ENCODE measurements at places on chromosomes 6 and 20. TPM values are rescaled to one million over a fixed set of nuclear protein-coding genes. Genes with fewer than 3 reads are reported as not detected.

- no peak for DNase-seq
Measured at GRCh38 chr6:149493761-149494320, 9.0 kb upstream of the ZC3H12D start.

GRCh38 chr20:4626228-4626627 lies 95.5 kb upstream of the PRND start:
- no peak for DNase-seq

The PSORS1C2 gene
- total RNA-seq, result not detected

DNA sequence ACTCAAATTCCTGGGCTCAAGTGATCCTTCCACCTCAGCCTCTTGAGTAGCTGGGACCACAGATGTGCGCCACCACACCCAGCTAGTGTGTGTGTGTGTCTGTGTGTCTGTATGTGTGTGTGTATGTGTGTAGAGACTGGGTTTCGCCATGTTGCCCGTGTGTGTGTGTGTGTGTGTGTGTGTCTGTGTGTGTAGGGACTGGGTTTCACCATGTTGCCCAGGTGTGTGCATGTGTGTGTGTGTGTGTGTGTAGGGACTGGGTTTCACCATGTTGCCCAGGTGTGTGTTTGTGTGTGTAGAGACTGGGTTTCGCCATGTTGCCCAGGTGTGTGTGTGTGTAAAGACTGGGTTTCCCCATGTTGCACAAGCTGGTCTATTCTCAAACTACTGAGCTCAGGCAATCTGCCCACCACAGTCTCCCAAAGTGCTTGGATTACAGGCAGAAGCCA lies 28.3 kb downstream of the CDK5RAP1 start:
- DNase-seq, result no peak

The B3GALT4 gene
- total RNA-seq, result 2.2 TPM

GRCh38 chr6:16676376-16676775 lies 84.9 kb downstream of the ATXN1 start:
- DNase-seq, result no peak

DNA sequence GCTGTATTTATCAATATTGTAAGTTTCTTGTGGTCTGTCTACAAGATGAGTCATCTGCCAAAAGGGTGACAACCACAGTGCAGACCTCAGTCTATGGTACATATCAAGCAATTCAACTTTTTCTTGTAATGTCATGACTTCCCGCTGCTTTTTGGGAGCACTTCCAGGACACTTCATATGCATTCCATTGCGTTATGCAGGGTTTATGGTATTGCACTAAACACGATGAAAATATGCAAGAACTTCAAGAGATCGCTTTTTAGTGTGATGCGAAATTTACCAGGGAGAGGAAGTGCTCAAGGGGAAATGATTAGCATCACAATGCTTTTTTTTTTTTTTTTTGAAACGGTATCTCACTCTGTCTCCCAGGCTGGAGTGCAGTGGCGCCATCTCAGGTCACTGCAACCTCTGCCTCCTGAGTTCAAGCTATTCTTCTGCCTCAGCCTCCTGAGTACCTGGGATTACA lies 166.5 kb downstream of the TFAP2A start:
- DNase-seq, result no peak

- DNase-seq, result no peak
Measured at GRCh38 chr20:5447188-5447587, 130.4 kb upstream of the PROKR2 start.

DNA sequence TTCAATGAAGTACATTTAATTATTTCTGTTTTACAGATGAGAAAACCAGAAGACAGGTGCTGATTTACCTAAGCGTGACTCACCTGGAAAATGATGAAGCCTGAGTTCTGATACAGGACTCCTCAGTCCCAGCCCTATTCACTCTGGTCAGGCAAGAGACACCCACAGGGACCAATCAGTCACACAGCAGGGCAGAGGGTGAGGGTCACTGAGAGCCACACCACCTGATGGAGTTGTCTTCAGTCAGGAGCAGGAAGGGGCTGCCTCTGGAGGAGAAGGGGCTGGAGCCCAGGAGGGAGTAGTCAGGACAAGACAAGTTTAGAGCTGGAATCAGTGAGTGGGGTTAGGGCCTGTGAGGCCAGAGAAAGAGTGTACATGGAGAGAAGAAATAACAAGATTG lies 251.2 kb upstream of the MOCS1 start:
- DNase-seq, result no peak

DNA sequence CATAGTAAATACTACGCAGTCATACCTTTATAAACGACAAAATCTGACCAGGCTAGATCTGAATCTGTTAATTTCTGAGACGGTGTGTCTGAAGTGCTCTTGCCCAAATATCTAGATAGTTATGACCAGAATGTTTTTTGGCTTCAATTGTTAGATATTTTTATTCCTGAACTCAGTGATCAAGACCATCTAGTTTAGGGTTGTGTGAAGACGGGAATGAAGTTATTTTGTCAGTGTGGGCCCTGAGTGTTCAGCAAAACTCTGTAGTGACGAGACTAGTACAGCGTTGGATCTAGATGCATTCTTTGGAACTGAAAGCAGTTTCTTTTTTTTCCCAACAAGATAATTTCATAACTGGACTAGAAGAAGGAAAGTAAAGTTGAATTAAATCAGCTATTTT lies 3.1 kb downstream of the STXBP5 start:
- DNase-seq, result no peak

GRCh38 chr20:51461306-51461705 lies 81.2 kb downstream of the NFATC2 start:
- no peak for DNase-seq

The JAG1 gene
- total RNA-seq, result 40.7 TPM

GRCh38 chr6:145080651-145081050 lies 654.7 kb downstream of the EPM2A start:
- DNase-seq, result peak; percentile 15

The PRKN gene
- total RNA-seq, result 4.0 TPM

DNA sequence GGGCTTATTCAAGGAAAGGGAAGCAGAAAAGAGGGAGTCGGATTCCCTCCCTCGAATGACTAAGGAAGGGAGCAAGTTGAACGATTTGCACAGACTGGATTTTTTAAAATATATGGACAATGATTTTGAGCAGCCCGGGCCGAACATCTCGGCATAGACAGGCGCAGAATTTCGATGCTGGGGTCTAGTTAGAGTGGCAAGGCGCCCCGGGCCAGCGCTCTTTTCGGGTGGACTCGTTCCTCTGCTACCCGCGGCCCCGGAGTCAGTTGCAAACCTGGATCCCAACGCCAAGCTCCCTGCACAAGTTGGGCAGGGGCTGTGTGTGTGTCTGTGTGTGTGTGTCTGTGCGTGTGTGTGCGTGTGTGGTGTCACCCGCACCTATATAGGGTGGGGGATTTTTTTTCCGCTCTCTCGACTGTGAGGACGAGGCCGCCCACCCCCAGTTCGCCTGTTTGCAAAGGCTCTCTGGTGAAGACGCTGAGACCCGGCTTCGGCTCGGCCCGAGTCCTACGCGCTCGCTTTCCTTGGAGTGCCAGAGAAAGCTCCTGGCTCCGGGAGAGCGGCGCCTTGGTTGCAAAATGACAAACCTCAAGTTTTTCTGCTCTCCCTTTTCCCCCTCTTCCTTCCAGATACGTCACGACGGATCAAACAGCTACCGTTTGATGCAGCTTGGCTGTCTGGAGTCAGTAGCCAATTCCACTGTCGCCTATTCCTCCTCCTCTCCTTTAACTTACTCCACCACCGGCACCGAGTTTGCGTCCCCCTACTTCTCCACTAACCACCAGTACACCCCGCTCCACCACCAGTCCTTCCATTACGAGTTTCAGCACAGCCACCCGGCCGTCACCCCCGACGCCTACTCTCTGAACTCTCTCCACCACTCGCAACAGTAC lies 1.4 kb downstream of the TFAP2D start:
- no peak for DNase-seq

The SLC32A1 gene
- total RNA-seq, result not detected

The WFDC12 gene
- not detected for total RNA-seq

The RWDD2A gene
- 3.2 TPM for total RNA-seq

DNA sequence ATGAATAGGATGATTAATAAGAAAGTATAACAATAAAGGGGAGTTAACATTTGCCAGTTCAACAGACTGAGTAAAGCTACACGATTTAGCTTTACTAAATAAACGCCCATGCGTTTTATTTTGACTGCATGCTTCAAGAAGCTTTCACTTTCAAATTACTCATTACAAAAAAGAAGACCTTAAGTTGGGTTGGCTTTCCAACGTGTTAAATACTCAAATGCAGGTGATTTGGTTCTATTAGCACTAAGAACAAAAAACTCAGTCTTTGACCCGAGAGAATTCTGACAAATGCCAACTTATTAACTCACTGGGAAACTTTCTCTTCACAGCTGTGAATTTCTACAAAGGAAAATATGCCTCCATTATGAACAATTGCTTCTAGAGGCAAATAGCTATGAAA lies 24.8 kb downstream of the RNF146 start:
- no peak for DNase-seq

DNA sequence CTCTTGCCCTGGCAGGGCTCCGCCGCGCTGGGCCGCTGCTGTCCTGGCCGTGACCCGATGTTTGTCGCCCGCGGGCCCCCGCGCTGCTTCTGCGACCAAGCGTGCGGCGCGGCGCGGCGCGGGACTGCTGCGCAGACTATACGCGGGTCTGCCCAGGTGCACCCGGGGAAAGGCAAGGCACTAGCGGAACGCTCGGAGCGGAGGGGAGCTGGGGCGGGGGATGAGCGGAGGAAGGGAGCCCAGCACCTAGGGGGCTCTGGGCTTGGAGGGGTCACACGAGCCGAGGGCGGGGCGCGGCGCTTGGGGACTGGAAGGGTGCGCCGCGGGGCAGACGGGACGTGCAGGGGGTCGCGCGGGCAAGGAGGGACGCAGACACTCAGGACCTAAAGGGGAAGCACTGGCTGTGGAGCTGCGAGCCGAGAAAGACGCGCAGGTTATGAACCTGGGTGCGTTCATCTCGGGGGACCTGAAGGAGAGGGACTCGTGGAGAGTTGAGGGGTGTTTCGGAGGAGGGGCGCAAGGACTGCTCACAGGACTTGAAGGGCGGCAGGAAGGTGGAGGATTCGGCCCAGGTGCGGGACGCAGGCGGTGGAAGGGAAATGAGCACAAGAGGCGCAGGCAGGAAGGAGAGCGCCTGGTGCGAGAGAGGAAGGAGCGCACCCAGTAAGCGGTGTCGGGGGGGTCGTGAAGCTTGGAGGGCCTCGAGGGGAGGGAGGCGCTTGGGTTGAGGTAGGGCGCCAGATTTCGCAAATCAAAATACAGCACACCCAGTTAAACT lies 40.8 kb upstream of the ZNFX1 start:
- DNase-seq, result no peak

The PTK6 gene
- total RNA-seq, result not detected

- DNase-seq, result peak; percentile 60
Measured at GRCh38 chr6:20092071-20092566, 120.2 kb downstream of the MBOAT1 start.

DNA sequence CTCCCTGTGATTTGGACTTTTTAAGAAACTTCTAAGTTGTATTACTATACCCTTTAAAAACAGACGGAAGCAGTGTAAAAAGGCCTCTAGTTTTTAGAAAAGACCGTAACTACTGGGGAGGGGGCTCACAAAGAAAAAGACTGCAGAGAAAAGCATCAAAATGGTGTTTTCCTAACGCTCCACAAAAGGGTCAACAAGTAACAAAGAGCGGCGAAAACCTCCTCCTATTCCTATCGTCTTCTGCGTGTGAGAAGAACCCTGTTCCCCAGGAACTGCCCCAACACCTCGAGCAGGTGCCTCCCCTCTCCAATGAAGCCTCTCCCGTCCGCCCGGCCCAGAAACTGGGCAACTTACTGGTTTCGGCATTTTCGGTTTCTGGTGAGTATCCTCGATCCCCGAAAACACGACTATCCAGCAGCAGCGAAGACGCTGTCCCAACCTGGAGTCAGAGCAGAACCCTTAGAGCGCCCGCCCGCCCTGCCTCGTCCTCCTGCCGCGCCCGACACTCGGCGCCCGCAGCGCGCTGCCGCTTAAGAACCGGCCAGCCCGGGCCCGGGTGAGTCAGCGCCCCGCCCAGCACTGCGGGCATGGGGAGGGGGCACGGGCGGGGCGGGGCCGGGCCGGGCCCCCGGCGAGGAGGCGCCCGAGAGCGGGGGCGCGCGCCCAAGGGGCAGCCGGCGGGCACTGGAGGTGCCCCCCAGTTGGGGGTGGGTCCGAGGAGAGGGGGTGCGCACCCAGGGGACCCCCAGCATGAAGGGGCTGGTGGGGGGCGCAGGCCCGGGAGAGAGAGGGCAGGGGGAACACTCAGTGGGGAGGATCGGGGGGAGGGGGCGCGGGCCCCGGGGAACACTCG lies 1.2 kb downstream of the EZR start:
- DNase-seq, result peak; percentile 83

DNA sequence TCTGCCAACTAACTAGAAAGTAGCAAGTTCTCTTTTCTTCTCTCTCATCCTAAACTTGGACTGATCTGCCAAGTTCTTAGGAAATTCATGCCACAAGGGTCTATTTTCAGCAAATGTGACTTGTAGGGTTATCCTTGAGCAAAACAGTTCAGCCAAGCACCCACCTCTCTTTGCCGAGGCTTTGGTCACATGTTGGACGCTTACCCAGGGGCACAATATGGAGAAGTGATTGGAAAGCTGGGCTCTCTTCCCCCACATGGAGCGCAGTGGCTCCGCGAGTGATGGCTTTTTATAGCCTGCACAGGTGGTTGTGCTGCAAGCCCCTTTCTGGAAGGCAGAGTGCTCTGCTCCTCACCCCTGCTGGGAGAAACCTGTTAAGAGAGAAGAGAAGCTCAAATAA lies 47.7 kb upstream of the FNDC1 start:
- peak; percentile 30 for DNase-seq

DNA sequence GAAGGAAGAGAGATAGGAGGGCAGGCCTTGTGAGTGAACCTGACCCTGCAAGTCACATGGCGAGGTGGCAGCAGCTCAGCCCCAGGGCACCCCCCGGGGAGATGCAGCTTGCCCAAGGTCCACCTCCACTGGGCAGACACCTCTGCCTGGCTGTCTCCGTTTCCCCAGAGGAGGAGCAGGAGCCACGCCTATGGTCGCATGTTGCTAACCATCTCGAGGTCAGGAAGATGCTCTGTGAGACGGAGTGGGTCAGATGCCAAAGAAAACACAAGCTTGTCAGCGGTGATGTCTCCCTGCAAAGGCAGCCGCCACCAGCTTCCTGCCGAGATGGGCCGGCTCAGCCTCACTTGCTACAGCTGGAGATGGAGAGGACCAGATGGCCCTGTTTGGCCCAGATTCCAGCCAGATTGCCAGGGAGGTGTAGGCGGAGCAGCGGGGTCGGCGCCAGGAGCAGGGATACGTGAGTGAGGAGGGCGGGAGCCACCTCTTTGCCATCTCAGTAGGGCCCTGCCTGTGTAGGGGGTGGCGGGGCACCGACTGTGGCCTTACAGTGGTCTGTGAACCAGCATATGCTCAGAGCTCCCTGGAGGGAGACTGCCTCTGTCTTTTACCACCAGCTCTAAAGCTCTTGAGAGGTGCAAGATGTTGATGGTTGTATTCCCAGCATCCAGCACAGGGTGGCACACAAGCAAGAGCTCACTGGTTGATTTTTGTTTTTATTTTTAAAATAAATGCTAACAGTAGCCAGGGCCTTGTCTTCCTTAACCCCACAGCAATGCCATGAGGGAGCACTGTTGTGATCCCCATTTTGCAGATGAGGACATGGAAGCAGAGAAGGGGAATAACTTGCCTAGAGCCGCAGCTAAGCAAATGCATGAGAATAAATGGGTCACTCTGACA lies 42.9 kb upstream of the FAM83D start:
- DNase-seq, result no peak

The ALDH5A1 gene
- 5.9 TPM for total RNA-seq
